GM10248 (cell line): ENCODE measurements at places on chromosomes 1 and 21.
A peak's percentile ranks its signal among the peaks of the same experiment; 100 is the strongest.

DNA sequence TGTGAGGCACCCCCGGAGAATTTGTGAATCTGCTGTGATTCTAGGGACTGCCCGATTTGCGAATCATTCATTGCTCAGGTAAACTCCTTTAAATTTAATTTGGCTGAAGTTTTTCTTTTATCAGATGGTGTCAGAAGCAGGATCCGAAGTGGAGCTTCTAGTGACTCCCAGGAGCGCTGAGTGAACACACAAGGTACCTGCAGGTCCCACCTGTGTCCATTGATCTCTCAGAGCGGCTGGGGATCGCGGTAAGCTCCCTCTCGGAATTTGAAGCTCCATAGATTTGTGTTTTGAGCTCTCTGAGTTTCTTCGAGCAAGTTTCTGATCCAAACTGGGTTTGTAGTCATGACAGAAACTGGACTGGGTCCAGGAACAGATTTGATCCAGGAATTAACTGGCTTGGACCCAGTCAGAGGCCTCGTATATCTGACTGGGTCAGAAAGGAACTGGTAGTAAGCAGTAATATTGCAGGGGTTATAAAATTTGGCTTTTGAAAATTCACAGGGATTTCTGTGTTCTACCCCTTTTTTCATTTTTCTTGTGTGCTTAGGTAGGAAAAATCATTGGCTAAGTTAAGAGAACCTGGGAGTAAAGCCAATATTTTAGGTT lies 56.2 kb upstream of the EDEM3 start:
- DNase-seq: no peak

DNA sequence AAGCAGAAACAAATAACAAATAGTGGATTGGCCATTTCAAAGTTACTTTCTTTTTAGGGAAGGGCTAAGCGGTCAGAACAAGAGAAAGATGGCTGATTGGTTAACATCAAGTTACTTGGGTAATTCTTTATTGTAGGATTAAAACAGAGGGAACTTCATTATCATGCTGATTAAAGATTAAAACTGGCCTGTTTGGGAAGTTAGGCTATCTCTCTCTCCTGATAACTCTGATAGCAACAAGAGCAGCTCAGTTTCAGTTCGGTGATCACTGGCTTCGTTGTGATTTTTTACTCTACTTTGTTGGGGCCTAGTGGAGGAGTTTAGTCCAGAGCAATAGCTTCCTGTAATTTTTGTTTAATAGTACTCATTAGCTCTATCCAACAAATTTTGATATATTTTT lies 20.5 kb upstream of the COP1 start:
- no peak for DNase-seq

DNA sequence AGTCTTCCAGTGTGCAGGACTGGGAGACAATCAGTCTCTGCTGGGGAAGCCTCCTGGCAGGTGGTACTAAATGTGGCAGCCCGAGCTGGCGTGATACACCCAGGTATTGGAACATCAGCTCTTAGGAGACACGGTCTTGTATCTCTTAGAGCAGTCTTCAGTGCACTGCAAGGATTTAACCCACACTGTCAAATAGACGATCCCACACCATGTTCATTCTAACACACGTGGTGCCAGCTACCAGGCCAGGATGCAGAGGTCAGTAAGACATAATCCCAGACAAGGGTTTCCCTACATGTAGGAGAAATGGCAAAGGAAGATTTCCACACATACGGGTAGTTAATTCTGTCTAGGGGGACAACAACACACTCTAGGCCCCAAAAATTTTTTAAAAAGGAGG lies 8.7 kb downstream of the TRIM11 start:
- no peak for DNase-seq

GRCh38 chr1:9715536-9716226 lies 64.2 kb downstream of the PIK3CD start:
- DNase-seq: no peak

DNA sequence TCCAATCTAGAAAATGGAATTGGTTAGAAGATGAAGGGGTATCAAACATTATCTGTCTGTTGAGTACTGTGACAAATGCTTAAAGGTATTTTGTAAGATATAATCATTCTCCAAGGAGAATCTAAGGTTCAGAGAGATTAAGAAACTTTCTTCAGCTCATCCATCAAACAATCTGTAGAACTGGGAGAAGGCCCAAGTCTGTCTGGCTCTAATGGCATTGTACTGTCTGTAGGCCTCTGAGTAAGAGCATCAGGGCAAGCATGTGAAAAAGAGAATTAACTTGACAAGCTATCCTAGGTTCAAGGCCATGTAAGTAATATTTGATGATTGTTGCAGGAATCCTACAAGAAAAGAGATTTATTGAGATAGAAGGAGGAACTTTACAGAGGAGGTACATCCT lies 5.3 kb upstream of the FGGY start:
- DNase-seq: no peak

GRCh38 chr1:188188317-188188716 lies 1359.6 kb downstream of the PLA2G4A start:
- DNase-seq: no peak

DNA sequence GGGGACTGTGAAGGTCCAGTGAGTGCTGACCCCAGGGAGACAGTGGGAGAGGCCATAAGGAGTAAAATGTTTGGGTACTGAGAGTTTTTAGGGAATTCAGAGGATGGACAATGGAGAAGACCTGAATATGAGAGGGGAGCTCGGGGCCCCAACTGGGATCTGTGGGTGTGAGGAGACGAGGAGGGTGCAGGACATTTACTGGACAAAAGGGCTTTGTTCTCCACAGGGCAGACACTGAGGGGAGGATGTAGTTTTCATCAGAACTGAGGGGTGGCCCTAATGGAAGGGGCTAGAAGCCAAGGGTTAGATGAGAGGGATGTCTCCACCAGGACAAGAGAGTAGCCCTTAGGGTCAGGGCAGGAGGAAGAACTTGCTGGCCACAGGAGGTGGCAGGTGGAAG lies 30.0 kb downstream of the TMCC2 start:
- no peak for DNase-seq

DNA sequence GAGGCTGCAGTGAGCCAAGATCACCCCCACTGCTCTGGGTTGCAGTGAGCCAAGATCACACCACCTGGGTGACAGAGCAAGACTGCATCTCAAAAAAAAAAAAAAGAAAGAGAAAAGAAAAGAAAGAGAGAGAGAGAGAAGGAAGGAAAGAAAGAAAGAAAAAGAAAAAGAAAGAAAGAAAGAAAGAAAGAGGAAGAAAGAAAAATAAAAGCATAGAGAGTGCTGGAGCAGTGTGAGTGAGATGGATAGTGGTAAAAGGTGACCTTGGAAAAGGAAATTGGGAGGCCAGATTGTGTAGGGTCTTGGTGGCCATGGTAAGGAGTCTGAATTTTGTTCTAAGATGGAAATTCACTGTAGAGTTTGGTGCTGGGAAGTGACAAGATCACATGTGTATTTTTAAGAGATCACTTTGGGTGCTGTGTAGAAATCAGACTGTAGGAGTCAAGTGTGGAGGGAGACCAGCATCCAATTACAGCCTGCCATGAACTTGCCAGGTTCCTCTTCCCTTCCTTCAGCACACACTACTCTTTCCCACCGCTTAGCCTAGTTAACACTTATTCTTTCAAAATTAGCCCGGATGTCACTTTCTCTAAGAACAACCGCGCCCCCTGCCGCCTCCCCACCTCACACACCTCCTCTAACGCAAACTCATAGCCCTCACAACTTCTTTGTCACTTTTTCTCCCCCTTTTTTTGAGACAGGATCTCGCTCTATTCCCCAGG lies 17.9 kb downstream of the MTX1 start:
- peak; percentile 76 for DNase-seq

- no peak for DNase-seq
These were observed 8.0 kb downstream of the SMAP2 start for GRCh38 chr1:40381268-40382107.

DNA sequence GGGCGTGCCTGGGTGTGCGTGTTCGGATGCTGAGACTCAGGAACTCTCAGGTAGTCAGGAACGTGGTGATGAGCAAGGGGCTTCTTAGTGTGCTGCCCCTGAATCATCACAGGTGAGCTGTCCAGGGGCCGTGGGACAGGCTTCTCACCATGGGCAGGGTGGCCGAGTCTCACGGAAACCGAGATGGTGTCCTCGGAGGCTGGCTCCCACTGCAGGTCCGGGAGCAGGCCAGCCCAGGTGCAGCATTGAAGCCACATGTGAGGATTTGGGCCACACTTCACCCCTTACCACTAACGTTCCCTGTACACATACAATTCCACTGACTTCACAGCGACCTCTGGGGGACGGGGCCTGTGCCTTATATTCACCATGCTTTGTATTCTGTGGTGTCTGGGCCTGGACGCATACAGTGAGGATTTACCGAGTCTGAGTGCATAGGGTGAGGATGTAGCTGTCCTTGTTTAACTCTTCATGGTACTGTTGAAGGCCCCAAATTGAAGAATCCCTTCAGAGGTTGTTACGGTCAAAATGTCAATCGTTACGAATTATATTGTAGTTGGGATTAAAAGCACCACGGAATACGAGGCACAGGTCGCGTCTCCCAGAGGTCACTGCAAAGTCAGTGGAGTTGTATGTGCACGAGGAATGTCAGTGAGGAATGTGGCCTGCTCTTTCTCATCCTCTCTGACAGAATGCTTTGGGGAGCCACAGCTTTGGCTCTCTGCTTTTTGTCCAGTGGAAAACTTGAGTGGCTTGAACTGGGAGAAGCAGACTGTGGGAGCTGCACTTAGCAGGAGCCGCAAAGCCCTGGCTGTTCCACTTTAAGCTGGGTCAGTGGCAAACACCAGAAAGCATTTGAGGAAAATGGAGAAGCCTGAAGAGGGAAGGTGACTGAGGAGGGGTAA lies 95.3 kb downstream of the MTR start:
- no peak for DNase-seq

- no peak for DNase-seq
These were observed 30.8 kb downstream of the MRPL37 start for GRCh38 chr1:54230507-54231339.

GRCh38 chr1:201404055-201404454 lies 4.9 kb upstream of the LAD1 start:
- DNase-seq: no peak

DNA sequence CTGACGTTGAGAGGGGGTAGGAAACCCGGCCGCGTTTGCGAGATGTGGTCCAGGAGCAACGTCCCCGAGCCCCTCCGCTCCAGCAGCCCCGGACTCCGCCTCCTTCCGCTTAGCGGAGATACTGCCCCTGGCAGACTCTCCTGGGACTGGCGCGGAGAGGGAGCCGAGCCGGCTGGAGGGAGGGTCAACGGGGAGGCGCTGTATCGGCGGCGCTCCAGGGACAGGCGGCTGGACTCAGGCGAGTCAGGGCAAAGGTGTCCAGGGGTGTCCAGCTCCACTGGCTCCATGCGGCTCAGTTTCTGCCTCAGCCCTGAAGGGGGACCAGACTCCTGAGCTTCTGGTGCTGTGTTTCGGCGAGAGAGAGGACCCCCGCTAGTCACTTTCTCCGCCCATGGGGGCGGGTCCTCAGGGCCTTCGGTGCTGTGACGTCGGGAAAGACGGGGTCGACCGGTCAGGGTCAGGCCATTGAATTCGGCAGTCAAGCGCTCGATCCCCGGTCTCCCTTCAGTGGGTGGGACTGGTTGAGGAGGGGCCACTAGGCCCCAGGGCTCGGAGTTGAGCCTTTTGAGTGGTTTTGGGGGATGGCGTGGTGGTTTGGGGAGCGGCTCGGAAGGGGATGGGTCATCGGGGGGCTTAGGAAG lies 2.8 kb upstream of the LIX1L start:
- peak; percentile 42 for DNase-seq

- no peak for DNase-seq
These were observed 18.1 kb upstream of the WASF2 start for GRCh38 chr1:27507960-27508665.

DNA sequence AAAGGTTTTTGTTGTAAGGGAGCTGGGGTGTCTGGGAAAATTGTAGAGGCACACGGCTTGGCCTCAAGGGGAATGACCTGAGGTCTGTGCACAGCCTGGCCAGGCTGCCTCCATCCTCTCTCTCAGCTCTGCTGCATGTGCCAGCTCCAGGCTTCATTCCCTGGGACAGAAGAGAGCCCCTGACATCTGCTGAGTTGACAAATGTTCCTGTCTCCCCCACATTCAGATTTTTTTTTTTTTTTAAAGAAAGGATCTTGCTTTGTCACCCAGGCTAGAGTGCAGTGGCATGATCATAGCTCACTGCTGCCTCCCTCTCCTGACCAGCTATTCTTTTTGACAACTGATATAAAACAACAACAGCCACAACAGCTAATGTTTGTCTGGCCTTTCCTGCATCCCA lies 84.4 kb downstream of the PCNX2 start:
- no peak for DNase-seq

GRCh38 chr21:17732306-17732705 lies 86.8 kb downstream of the C21orf91 start:
- no peak for DNase-seq

DNA sequence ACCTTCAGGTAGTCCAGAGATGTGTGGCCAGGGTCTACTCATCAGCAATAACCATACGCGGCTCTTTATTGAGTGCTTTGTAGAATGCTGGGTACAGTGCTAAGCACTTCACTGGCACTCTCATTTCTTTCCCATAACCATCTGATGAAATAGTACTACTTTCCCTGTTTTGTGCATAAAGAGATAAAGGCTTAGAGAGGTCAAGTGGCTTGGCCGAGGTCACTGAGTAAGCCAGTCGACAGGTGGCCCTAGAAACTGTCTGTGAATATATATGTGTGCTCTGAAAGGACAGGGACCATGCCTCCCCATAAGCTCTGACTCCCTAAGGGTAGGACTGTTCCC lies 52.8 kb downstream of the NENF start:
- no peak for DNase-seq

DNA sequence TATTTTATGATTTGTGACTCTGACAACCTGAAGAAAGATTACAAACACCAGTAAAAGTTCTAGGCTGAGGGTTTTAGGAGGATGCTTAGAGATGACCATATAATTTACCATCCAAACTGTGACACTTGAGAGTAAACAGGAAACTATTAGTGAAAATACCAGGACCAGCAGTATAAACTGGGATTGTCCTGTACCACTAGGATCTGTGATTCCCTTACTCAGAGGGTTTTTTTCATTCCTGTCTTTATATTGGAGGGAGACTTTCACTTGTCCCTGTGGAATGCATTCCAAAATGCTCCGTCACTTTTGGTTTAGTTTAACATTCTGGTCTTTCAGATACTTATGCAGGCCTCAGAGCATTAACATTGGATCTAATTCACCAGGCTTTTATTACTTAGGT lies 482.9 kb downstream of the PTBP2 start:
- DNase-seq: no peak

DNA sequence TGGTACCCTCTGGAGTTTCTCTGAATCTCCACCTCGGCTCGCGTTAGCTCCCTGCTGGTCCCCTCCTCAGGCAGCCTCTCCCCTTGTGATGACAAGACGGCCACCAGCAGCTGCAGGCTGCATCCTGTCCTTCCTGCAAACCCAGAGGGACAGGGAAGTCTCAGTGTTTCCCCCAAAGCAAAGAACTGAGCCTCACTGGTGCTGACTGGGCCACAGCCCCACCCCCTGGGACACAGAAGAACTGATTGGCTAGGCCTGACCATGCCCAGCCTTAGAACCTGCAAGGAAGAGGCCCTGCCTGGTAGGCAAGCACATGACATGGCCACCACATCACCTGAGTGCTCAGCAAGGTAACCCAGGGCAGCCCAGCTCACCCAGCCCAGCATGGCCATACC lies 34.6 kb downstream of the TMEM51 start:
- no peak for DNase-seq

- no peak for DNase-seq
These were observed 1.3 kb downstream of the USP1 start for GRCh38 chr1:62438163-62438562.

GRCh38 chr1:40794974-40795715 lies 11.6 kb downstream of the KCNQ4 start:
- no peak for DNase-seq
